ENCODE measurements at places on chromosomes 5 and 9.

GRCh38 chr5:6412811-6413210 is 34.5 kb upstream of the MED10 start:
- DNase-seq = no peak

GRCh38 chr5:149125386-149125891 is 15.9 kb upstream of the ABLIM3 start:
- DNase-seq = no peak

- no peak for DNase-seq
Measured at GRCh38 chr9:99490729-99491128, 268.6 kb downstream of the SEC61B start.

GRCh38 chr9:88776717-88777497 is 214.4 kb upstream of the S1PR3 start:
- no peak for DNase-seq

- no peak for DNase-seq
Measured at GRCh38 chr5:26143259-26143658, 895.1 kb downstream of the CDH9 start.

DNA sequence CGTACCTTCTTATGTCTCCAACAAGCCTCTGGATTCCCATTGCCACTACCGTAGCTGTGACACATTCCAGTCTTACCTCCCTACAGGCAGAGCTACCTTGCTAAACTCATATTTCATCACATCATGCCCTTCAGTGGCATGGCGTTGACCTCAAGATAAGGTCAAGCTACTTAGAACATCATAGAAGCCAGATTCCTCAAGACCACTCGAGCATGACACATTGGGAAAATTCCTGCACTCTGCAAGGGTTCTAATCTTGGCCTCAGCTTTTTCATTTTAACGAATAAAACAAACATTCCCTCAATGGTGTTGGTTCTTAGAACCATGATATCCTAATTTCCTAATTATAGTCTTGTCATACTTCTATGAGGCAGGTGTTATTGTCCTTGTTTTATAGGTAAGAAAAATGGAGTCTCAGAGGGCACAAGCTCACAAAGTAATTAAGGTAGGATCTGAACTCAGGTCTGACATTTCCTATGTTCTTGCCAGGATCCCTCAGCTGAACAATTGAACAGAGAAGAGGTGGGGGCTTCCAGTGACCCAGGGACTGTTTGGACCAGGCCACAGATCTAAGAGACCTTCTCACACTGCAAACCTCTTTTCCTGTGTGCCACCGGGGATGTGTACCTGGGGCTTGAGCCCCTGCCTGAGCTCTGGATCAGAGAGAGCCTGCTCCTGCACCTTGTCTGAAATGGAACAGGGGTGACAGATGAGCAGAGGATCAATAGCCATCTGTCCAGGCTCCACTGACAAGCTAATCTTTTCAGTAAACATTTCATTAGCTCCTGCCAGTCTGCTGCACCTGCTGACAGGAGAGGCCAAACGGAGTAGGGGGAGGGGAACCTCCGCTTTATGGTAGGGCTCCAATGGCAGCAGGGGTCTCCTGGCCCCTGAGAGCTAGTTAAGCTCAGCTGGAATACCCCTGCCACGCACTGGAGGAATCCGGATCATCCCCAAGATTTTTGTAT is 49.3 kb downstream of the ALG2 start:
- DNase-seq = no peak
